ENCODE measurements at places on chromosomes 7 and 10. TPM values are rescaled to one million over a fixed set of nuclear protein-coding genes. Genes with fewer than 3 reads are reported as not detected.

GRCh38 chr10:44202952-44203351 lies 181.9 kb downstream of the CXCL12 start:
- no peak for DNase-seq

DNA sequence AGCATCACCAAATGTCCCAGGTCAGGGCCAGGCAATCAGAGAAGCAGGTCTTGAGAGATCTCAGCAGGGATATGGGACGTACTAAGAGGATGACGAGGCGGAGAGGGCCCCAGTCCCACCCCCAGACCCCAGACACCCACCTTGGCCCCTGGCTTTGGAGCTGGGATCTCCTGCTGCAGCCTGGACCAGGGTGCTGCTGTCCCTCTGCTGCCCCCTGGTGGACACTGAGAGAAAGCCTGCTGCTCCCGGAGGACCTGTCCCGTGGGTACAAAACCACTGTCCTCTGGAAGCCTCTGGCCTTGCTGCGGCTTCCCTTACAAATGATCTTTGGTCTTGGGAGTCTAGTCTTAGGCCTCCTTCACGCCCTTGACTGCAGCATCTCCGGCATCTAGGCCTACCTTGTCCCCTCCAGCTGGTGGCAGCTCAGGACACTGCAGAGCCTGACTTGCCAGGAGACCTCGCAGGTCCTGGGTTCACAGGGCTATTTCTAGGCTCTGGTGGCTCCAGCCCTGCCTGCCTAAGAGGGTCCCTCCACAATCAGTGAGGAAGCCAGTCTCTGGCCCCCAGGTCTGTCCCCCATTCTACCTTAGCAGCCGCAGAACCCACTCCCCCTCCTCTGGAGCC lies 97.1 kb downstream of the RGS10 start:
- DNase-seq, result peak; percentile 71

DNA sequence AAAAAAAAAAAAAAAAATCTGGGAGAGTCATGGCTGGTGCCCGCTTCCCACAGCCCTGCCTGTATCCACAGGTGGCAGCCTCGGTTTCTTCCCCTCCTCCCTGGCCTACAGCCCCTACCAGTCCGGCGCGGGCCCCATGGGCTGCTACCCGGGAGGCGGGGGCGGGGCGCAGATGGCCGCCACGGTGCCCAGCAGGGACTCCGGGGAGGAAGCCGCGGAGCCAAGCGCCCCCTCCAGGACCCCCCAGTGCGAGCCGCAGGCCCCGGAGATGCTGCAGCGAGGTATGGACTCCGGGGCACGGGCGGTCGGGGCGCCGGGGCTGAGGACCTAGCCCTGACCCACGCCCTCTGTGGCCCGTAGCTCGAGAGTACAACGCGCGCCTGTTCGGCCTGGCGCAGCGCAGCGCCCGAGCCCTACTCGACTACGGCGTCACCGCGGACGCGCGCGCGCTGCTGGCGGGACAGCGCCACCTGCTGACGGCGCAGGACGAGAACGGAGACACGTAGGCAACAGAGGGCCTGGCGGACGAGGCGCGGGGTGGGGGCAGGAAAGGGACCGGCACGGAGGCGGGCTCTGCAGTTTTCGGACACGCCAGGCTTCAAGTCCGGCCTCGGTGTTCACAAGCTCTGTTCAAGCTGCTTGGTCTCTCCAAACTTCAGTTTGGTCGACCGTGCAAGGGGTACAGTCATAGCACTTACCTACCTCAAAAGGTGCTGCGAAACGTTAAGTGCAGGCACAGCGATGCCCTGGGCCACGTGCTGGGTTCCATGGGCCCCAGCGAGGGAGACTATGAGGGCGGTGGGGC lies 3.9 kb downstream of the NFKB2 start:
- peak; percentile 78 for DNase-seq

- DNase-seq, result no peak
Observed at GRCh38 chr10:3054851-3055199, 12.5 kb upstream of the PFKP start.

DNA sequence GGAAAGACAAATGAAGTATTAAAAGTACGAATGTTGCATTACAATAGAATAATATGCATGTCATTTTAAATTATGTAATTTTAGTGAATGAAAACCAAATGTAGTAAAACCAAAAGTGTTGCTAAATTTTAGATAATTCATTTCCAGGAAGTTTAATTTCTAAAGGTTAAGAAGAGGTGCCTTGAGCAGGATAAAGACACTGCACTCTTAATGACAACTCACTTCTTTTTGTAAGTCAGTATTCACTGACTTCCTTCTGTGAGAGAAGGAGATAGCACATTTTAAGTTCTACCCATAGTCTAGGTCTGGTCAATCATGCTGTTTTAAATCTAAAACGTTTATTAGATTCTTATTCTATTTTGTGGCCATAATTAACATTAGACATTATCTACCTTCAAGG lies 160.2 kb downstream of the CRPPA start:
- DNase-seq, result no peak

- no peak for DNase-seq
Observed at GRCh38 chr10:6563731-6564130, 16.3 kb downstream of the PRKCQ start.

The CPN1 gene
- not detected for total RNA-seq

The HTR5A gene
- not detected for total RNA-seq
